ENCODE measurements at places on chromosomes 4 and X.

DNA sequence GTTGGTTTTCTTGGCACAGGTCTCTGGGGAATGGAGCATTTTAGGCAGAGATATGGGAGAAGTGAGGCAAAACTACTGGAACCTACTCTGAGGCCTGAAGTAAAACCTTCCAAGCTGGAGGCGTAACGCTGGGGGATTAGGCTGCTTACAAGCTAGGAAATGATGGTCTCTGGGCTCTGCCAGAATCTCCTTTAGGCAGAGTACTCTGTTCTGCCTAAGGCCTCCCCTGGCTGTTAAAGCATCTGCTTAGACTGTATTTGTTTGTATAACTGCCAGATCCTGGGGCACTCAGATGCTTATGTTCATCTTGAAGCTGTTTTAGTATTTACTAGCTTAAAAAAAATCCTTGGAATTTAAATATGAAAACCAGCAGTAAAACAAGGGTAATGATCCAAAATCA, 822.2 kb downstream of the RPA4 start:
- no peak for DNase-seq

DNA sequence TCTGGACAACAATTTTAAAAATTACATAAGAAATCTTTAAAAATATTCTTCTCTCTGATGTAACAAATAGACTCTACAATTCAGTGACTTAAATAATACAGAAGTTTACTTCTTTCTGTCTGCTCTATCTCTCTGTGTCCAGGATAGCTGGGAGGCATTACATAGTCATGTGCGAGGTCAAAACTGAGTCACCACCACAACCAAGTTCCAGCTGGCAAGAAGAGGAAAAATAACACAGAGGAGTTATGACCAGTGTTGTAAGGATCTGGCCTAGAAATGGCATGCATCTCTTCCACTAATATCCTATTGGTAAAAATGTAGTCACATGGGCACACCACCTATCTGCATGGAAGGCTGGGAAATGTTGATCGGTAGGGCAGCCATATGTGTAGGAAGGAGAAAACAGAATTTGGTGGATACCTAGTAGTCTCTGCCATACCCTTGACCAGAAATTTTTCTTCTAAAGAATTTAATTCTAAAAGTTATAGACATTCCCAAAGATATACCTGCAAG, 39.4 kb upstream of the WDFY3 start:
- no peak for DNase-seq

GRCh38 chr4:154364066-154364845, 127.3 kb downstream of the DCHS2 start:
- DNase-seq, result no peak

DNA sequence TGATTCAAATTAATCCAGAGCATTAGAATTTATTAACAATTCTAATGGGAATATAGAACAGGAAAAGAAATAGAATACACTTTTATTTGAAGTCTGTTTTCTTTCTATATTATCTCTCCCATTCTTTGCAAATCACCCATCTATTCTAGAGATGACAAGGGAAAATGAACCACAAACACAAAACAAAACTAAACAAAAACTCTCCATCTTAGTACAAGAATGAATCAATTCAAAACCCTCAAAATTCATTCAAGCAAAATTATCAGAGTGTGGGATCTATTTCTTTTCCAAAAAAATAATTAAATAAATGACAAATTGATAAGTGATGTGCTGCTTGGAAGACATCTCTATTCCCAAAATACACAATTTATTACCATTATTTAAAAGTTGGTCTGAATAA, 400.1 kb upstream of the NWD2 start:
- no peak for DNase-seq

GRCh38 chr4:1251773-1252066, 2.8 kb upstream of the CTBP1 start:
- DNase-seq, result no peak

GRCh38 chr4:159016593-159017024, 86.3 kb upstream of the RAPGEF2 start:
- DNase-seq, result no peak
